ENCODE measurements at places on chromosomes 1 and 21.

GRCh38 chr1:19067912-19068638 is 111.6 kb upstream of the IFFO2 start:
- no peak overlapping the region for H3K27ac ChIP-seq
- no peaks in the 10 kb centered on the region for H3K27me3 ChIP-seq
- peaks cover 7% of the 10 kb centered on the region for H3K36me3 ChIP-seq
- H3K4me3 ChIP-seq, result no peak overlapping the region

- no peaks in the 10 kb centered on the region for H3K36me3 ChIP-seq
- H3K27ac ChIP-seq, result no peak overlapping the region
- peaks cover 4% of the 10 kb centered on the region for H3K4me1 ChIP-seq
- H3K27me3 ChIP-seq, result peaks cover 7% of the 10 kb centered on the region
Observed at GRCh38 chr1:26580116-26580515, 50.6 kb downstream of the RPS6KA1 start.

- peak; percentile 47 for DNase-seq
- H3K4me3 ChIP-seq, result no peak overlapping the region
- no peak overlapping the region for H3K27ac ChIP-seq
- H3K4me1 ChIP-seq, result peaks cover 5% of the 10 kb centered on the region
- no peaks in the 10 kb centered on the region for H3K27me3 ChIP-seq
Observed at GRCh38 chr1:178389441-178389840, 107.3 kb downstream of the CLEC20A start.

- peak; percentile 52 for DNase-seq
- no peaks in the 10 kb centered on the region for H3K27me3 ChIP-seq
- no peaks in the 10 kb centered on the region for H3K36me3 ChIP-seq
- no peak overlapping the region for H3K27ac ChIP-seq
- no peak overlapping the region for H3K4me3 ChIP-seq
Observed at GRCh38 chr21:29287383-29287782, 11.3 kb upstream of the BACH1 start.

- H3K36me3 ChIP-seq, result no peaks in the 10 kb centered on the region
- H3K4me3 ChIP-seq, result peak overlapping the region; percentile 43
- peaks cover 3% of the 10 kb centered on the region for H3K27me3 ChIP-seq
- no peak for DNase-seq
- no peak overlapping the region for H3K27ac ChIP-seq
Observed at GRCh38 chr1:54764922-54765561, 719 bp upstream of the PARS2 start.

DNA sequence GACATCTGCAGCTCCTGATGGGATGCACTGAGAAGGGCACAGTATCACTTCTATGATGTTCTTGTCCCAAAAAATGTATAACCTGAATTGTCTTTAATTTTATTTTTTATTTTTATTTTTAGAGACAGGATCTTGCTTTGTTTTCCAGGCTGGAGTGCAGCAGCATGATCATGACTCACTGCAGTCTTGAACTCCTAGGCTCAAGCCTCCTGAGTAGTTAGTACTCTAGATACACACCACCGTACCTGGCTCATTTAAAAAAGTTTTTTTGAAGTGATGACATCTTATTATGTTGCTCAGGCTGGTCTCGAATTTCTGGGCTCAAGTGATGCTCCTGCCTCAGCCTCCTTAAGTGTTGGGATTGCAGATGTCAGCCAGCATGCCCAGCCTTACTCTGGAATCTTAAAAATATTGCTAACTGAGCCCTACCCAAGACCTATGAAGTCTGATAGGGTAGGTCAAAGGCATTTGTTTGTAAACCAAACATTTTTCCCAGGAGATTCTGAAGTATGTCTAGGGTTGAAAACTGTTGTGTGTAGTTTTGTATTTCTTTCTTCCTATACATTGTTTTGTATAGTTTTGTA is 68.9 kb downstream of the ATF6 start:
- no peak overlapping the region for H3K4me3 ChIP-seq
- H3K27ac ChIP-seq, result no peak overlapping the region
- H3K27me3 ChIP-seq, result no peaks in the 10 kb centered on the region
- no peaks in the 10 kb centered on the region for H3K4me1 ChIP-seq
- no peaks in the 10 kb centered on the region for H3K36me3 ChIP-seq

GRCh38 chr1:28507247-28507645 is 1.4 kb downstream of the RCC1 start:
- H3K4me1 ChIP-seq, result peaks cover 13% of the 10 kb centered on the region
- peaks cover 46% of the 10 kb centered on the region for H3K36me3 ChIP-seq
- no peak for DNase-seq
- peak overlapping the region; percentile 75 for H3K27ac ChIP-seq
- no peaks in the 10 kb centered on the region for H3K27me3 ChIP-seq

- H3K4me1 ChIP-seq, result no peaks in the 10 kb centered on the region
- H3K27ac ChIP-seq, result no peak overlapping the region
- no peaks in the 10 kb centered on the region for H3K27me3 ChIP-seq
- no peak for DNase-seq
- H3K36me3 ChIP-seq, result no peaks in the 10 kb centered on the region
- H3K4me3 ChIP-seq, result no peak overlapping the region
Observed at GRCh38 chr1:230796626-230797025, 49.4 kb downstream of the CAPN9 start.

DNA sequence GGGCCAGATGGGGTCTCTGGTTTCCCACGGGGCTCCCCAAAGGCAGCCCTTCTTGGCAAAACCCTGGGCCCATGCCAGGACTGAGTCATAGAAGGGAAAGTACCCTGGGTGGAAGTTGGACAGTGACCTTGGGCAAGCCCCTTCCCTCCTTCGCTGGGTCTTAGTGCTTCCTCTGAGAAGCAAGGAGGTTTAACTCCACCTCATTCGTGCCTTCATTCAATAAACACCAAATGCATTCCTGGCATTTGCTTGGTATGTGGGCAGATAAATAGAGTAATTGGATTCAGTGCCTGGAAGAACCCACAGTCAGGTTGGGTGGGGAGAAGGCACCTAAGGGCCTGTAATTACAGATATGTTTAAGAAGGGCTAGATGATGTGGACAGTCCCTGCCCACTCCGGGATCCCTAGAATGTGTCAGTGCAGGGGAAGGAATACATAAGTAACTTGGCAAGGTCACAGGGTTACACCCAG is 36.3 kb upstream of the CITED4 start:
- peak; percentile 49 for DNase-seq
- H3K4me3 ChIP-seq, result no peak overlapping the region
- H3K4me1 ChIP-seq, result peaks cover 14% of the 10 kb centered on the region
- H3K27me3 ChIP-seq, result no peaks in the 10 kb centered on the region
- no peak overlapping the region for H3K27ac ChIP-seq
- no peaks in the 10 kb centered on the region for H3K36me3 ChIP-seq

GRCh38 chr1:24203404-24203803 is 16.3 kb upstream of the IFNLR1 start:
- peaks cover 21% of the 10 kb centered on the region for H3K27me3 ChIP-seq
- no peaks in the 10 kb centered on the region for H3K36me3 ChIP-seq
- no peak overlapping the region for H3K27ac ChIP-seq
- H3K4me3 ChIP-seq, result no peak overlapping the region

DNA sequence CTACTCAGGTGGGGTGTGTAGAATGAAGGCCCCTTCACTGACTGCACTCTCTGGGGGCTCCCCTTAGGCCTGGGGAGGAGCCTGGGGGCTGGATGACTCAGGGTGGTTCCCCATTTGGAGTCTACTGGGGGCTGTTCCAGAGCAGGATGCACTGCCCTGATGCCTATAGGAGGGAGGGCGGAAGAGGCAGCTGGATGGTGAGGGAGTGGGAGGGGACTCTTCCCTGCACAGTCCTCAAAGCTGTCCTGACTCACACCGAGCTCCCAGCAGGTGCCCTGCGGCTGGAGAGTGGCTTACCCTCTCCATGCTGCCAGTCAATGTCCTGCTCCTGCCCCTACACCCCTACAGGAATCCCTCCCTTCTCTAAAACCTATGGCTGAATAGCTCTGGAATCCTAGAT is 204.4 kb downstream of the TRABD2B start:
- H3K27ac ChIP-seq, result no peak overlapping the region
- H3K4me1 ChIP-seq, result no peaks in the 10 kb centered on the region
- DNase-seq, result no peak
- H3K27me3 ChIP-seq, result no peaks in the 10 kb centered on the region

GRCh38 chr1:32933742-32934322 is 30.8 kb downstream of the RNF19B start:
- no peak overlapping the region for H3K4me3 ChIP-seq
- no peaks in the 10 kb centered on the region for H3K27me3 ChIP-seq
- H3K4me1 ChIP-seq, result peaks cover 4% of the 10 kb centered on the region
- H3K27ac ChIP-seq, result no peak overlapping the region

- H3K27ac ChIP-seq, result no peak overlapping the region
- H3K27me3 ChIP-seq, result no peaks in the 10 kb centered on the region
- no peaks in the 10 kb centered on the region for H3K36me3 ChIP-seq
Observed at GRCh38 chr1:15323351-15323988, 76.4 kb downstream of the FHAD1 start.

- no peaks in the 10 kb centered on the region for H3K27me3 ChIP-seq
- H3K4me3 ChIP-seq, result no peak overlapping the region
- no peaks in the 10 kb centered on the region for H3K4me1 ChIP-seq
- H3K36me3 ChIP-seq, result peaks cover 1% of the 10 kb centered on the region
- DNase-seq, result no peak
- H3K27ac ChIP-seq, result no peak overlapping the region
Observed at GRCh38 chr21:27555996-27556395, 589.1 kb upstream of the ADAMTS5 start.

DNA sequence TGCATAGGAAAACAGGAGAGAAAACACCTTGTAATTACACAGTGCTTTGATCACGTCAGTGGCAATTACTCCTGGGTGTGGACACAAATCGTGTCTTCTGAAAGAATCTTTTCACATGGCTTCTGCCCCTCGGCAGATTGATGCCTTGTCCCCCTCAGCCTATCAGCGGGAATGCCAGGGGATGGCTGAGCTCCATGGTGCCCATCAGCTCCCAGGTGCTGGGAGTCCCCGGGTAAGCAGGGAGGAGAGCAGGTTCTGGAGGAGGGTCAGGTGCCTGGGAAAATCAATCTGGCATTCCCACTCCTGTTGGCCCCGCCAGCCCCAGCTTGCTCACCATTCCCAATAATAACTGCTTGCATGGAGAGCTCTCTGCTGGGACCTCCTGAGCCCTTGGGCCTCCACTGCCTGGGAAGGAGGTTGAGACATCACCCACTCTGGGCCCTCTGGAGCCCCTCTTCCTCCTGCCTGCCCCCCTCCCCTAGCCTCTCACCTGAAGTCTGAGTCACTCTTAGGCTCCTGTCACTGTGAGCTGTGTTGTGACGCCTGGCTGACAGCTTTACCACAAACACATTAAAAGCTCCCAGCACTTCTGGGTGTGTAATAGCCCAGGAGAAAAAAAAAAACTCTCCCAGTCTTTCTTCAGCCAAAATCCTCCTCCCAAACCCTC is 4.9 kb downstream of the CAMK2N1 start:
- peaks cover 12% of the 10 kb centered on the region for H3K36me3 ChIP-seq
- no peak overlapping the region for H3K4me3 ChIP-seq
- peaks cover 41% of the 10 kb centered on the region for H3K4me1 ChIP-seq
- peak overlapping the region; percentile 89 for H3K27ac ChIP-seq
- H3K27me3 ChIP-seq, result no peaks in the 10 kb centered on the region

DNA sequence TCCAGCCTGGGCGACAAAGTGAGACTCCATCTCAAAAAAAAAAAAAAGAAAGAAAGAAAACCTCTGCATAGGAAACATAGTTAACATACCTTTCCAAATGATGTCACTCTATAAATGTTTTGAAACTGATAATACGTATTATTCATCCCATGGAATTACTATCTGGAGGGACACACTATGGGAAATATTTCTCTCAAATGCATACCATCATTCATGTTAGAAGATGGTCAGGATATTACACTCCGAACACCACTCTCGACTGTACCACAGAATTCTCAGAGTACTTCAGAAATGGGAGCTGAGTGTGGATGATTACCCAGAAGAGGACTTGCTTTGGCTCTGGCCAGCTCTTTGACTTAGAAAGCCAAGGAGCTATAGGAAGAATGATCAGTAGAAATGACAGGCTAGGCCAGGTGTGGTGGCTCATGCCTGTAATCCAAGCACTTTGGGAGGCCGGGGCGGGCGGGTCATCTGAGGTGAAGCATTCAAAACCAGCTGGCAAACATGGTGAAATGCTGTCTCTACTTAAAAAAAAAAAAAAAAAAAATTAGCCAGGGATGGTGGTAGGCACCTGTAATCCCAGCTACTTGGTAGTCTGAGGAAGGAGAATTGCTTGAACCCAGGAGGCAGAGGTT is 5.2 kb upstream of the LIN28A start:
- no peaks in the 10 kb centered on the region for H3K4me1 ChIP-seq
- DNase-seq, result peak; percentile 70
- H3K4me3 ChIP-seq, result no peak overlapping the region
- H3K36me3 ChIP-seq, result no peaks in the 10 kb centered on the region
- H3K27ac ChIP-seq, result no peak overlapping the region

DNA sequence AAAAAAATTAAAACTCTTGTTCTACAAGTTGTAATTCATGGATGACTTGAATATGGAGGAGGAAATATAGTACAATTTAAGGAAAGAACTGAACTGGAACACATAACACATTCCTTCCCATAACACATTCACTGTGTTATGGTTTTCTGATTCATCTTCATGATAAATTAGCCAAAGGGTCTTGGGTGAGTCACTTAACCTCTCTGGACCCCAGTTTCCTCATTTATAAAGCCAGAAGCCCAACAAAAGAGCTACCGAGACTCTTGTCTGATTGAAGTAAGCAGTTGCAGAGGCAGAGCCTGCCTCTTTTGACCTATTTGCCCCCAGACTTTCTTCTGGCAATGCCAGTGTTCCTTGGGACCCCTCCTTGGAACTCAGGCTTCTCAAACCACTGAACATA is 161.9 kb upstream of the KCTD3 start:
- no peaks in the 10 kb centered on the region for H3K4me1 ChIP-seq
- no peak overlapping the region for H3K27ac ChIP-seq
- H3K36me3 ChIP-seq, result no peaks in the 10 kb centered on the region
- DNase-seq, result peak; percentile 59

- no peak overlapping the region for H3K4me3 ChIP-seq
- H3K4me1 ChIP-seq, result no peaks in the 10 kb centered on the region
- H3K36me3 ChIP-seq, result no peaks in the 10 kb centered on the region
Observed at GRCh38 chr1:106753066-106753465, 303.4 kb upstream of the PRMT6 start.

- no peak for DNase-seq
- H3K36me3 ChIP-seq, result no peaks in the 10 kb centered on the region
- H3K4me1 ChIP-seq, result no peaks in the 10 kb centered on the region
- no peak overlapping the region for H3K27ac ChIP-seq
Observed at GRCh38 chr1:60835649-60836048, 246.7 kb upstream of the NFIA start.

DNA sequence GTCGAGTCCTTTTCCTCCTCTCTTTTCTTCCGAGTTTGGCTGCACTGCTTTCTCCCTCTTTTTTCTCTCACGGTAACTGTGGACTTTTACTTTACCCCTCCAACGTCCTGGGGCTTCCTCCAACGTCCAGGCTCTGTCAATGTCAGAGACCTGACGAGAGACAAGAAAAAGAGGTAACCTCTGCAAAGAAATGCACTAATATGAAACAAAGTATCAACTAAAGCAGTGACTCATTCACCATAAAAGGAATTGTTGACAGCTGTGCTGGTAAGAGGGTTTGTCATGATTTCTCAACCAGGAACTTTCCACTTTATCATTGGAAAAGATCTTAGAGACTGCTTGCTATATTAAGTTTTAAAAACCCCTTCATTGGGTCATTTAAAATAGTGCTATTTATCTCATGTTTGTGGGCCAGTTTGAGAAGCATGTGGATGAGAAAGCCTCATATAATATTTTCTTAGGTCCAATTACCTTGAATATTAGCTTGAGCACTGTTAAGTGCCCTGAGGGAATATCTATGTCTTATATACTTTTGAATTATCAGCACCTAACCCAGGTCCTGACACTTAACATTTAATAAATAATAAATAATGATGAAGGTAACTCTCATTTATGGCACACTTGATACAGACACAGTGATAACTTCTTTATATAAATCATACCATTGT is at the start of gene GBP2:
Gene GBP2, minus strand, starts transcription at position 202 of the 668 bp plus-strand sequence. CDS start 4,148 bp downstream, outside the sequence.
- H3K36me3 ChIP-seq, result peaks cover 4% of the 10 kb centered on the region
- DNase-seq, result peak; percentile 85
- H3K4me1 ChIP-seq, result peaks cover 4% of the 10 kb centered on the region
- H3K27ac ChIP-seq, result peak within 1 kb of the TSS; percentile 95
